ENCODE measurements at places on chromosomes 1 and 21.

GRCh38 chr1:228297822-228298221 is 90.0 kb downstream of the OBSCN start:
- no peak for DNase-seq

GRCh38 chr1:17908945-17909344 is 153.8 kb downstream of the ACTL8 start:
- DNase-seq, result no peak

DNA sequence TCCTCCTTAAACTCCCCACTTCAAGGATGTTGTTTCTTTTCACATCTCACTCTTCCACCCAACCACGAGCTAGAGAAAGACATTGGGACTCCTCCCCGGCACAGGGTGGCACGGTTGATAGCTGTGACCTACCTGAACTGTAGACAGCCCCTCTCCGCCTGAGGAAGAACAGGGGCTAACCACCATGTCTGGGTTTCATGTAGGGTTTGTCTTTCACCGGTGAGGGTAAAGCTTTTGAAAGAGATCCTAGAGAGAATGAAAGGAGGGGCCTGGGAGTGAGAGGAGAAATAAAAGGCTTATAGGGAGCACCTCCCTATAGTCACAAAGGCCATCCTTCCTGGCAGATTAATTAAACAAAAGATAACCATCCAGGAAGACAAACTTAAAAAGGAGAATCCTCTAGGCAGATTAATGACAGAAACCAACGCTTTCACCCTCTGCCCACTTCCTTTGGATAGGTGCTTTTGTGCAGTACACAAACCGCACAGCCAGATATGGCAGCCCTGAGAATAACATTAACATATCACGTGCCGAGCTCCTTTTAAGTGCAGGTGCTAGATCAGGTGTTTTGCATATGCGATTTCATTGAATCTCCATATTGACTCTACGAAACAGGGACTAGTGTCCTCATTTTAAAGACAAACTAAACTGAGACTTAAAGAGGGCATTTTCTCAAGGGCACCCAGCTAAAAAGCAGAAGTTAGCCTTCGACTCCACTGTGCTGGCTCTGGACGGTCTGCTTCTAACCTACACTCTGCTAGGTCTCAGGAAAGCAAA is 178.1 kb upstream of the RUNX1 start:
- DNase-seq, result no peak

GRCh38 chr1:237938553-237938952 is 47.8 kb upstream of the ZP4 start:
- DNase-seq, result no peak

- no peak for DNase-seq
These were observed 131.9 kb upstream of the CSF3R start for GRCh38 chr1:36614571-36614970.

DNA sequence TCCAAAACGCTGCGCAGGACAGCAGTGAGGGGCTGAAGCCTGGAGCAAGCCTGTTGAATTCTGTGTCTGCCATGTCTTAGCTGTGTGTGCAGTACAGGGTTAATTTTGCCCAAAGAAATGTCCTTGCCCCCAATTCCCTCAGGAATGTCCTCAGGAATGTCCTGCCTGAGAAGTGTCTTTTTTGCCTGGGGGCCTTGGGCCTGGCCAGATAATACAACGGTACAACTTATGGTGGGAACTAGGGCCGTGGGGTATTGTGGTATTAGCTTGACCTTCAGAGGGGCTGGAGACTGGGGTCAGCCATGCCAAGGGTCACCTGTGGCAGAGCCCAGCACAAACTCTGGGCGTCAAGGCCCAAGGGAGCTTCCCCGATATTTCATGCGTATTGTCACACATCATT is 107.7 kb downstream of the AJAP1 start:
- DNase-seq, result no peak

GRCh38 chr1:2163205-2163604 is 31.4 kb downstream of the FAAP20 start:
- DNase-seq, result no peak
